Brain (organoid and tissue), 16 donors: ENCODE measurements at places on chromosomes 11 and 22. TPM values are rescaled to one million over a fixed set of nuclear protein-coding genes. Genes with fewer than 3 reads are reported as not detected.

Gene CLMP
- polyA plus RNA-seq, result 17.6 TPM

Gene RFPL2
- polyA plus RNA-seq, result 5.3 TPM

Gene AHNAK
- 17.2 TPM for polyA plus RNA-seq

Gene POLR2F
- polyA plus RNA-seq, result 105 TPM

Gene SART1
- polyA plus RNA-seq, result 85.7 TPM
